ENCODE measurements at places on chromosomes 2 and 18.

DNA sequence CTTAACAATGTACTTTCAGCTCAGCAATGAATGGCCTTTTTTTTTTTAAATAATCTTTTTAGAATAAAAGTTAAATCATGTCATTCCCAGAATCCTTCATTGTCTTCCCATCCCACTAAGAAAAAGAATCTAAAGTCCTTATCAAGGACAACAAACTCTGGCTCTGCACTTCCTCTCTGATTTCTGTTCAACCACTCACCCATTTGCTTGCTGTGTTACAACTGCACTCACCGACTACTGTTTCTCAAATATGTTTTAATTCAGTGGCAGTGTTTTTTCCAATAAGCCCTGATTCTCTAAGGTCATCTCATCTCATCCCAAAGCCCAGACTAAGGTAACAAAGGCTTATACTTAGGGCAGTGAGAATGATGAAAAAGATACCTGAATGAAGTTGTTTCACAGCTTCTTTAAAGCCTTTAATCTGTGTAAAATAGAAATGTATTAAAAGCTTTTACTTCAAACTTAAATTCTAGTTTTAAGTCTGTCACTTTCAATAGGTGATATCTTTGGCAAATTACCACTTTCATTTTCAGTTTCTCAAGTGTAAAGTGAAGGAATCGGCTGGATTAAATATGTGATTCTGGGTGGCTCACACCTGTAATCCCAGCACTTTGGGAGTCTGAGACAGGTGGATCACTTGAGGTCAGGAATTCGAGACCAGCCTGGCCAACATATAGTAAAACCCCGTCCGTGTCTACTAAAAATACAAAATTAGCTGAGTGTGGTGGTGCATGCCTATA lies 87.6 kb downstream of the RBBP8 start:
- peaks cover 72% of the 10 kb centered on the region for H3K36me3 ChIP-seq
- H3K27me3 ChIP-seq = no peaks in the 10 kb centered on the region
- no peak for DNase-seq
- H3K4me3 ChIP-seq = peak overlapping the region; percentile 45

DNA sequence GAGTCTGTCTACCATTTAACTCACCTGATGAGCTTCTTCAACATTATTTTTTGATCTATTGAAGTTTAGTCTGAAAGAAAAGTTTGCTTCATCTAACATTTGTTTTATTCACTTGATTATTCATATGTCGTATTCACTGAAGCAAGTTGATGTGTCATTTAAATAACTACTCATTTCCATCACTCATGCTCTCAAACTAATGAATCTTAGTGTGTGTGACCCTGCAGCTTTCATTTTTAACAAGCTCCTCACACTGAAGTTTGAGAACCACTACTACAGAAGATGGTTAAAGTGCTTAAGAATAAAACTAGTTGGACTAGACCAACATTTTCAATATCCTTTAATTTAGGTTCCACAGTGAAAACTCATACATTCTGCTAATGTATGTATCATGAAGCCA lies 1.8 kb upstream of the ABI2 start:
- no peaks in the 10 kb centered on the region for H3K27me3 ChIP-seq
- H3K4me3 ChIP-seq = peak overlapping the region; percentile 12
- H3K36me3 ChIP-seq = peaks cover 6% of the 10 kb centered on the region
- no peak for DNase-seq
- H3K4me1 ChIP-seq = peaks cover 34% of the 10 kb centered on the region

- H3K36me3 ChIP-seq = peaks cover 3% of the 10 kb centered on the region
- peaks cover 51% of the 10 kb centered on the region for H3K4me1 ChIP-seq
- no peaks in the 10 kb centered on the region for H3K27me3 ChIP-seq
- DNase-seq = no peak
- H3K27ac ChIP-seq = no peak overlapping the region
Observed at GRCh38 chr2:138516030-138516704, 14.6 kb downstream of the SPOPL start.

- no peak for DNase-seq
- H3K27me3 ChIP-seq = no peaks in the 10 kb centered on the region
- H3K4me1 ChIP-seq = peaks cover 3% of the 10 kb centered on the region
- no peak overlapping the region for H3K4me3 ChIP-seq
- H3K36me3 ChIP-seq = no peaks in the 10 kb centered on the region
Observed at GRCh38 chr2:221377597-221377996, 194.5 kb downstream of the EPHA4 start.

- H3K36me3 ChIP-seq = no peaks in the 10 kb centered on the region
- no peak for DNase-seq
- H3K27me3 ChIP-seq = peaks cover 52% of the 10 kb centered on the region
- H3K27ac ChIP-seq = no peak overlapping the region
Observed at GRCh38 chr2:149041482-149041881, 3.0 kb downstream of the LYPD6B start.

DNA sequence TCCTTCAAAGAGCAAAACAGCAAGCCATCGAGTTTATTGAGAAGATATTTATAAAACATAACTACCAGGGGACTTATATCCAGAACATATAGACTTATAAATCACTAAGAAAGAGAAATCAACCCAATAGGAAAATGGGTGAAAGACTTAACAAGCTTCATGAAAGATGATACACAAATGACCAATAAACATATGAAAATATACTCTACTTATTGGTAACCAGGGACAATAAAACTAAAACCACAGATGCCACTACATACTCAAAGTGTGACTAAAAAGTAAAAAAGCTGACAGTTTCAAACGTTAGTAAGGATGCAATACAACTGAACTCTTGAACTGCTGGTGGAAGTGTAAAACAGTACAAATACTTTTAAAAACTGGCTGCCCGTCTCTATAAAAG lies 154.3 kb downstream of the TMEM163 start:
- DNase-seq = no peak
- no peaks in the 10 kb centered on the region for H3K36me3 ChIP-seq
- peaks cover 2% of the 10 kb centered on the region for H3K4me1 ChIP-seq
- H3K4me3 ChIP-seq = no peak overlapping the region

GRCh38 chr2:230671117-230671516 lies 41.5 kb upstream of the CAB39 start:
- DNase-seq = no peak
- no peaks in the 10 kb centered on the region for H3K36me3 ChIP-seq
- no peaks in the 10 kb centered on the region for H3K27me3 ChIP-seq
- H3K4me3 ChIP-seq = no peak overlapping the region
